A549 treated with DMSO at 1 μM for 4 hours (cell line): ENCODE measurements at places on chromosomes 6 and 20. TPM values are rescaled to one million over a fixed set of nuclear protein-coding genes. Genes with fewer than 3 reads are reported as not detected.

Gene TCP11
- total RNA-seq = not detected in 5 replicates

Gene DEFB126
- total RNA-seq = not detected in 5 replicates

Gene THBS2
- 0.01 to 0.17 TPM in 2 of 5 replicates, not detected in the others for total RNA-seq

Gene SCUBE3
- 0.05 to 0.07 TPM (median 0.06 TPM) in 5 replicates for total RNA-seq

Gene GRM4
- total RNA-seq = 0.09 to 0.21 TPM (median 0.10 TPM) in 4 of 5 replicates, not detected in the other

Gene PET117
- total RNA-seq = 21.6 to 29.7 TPM (median 26.5 TPM) in 5 replicates

Gene SCGN
- 0.06 to 0.23 TPM (median 0.16 TPM) in 3 of 5 replicates, not detected in the others for total RNA-seq

Gene ANGPT4
- 0.02 to 0.03 TPM (median 0.02 TPM) in 3 of 5 replicates, not detected in the others for total RNA-seq

Gene MCCD1
- not detected in 5 replicates for total RNA-seq

Gene ZC3H12D
- 0.06 to 0.19 TPM (median 0.11 TPM) in 5 replicates for total RNA-seq

Gene EPHA7
- total RNA-seq = 0.04 to 0.16 TPM (median 0.11 TPM) in 5 replicates

Gene CALHM5
- 0.05 to 0.10 TPM (median 0.06 TPM) in 5 replicates for total RNA-seq

Gene SMIM13
- total RNA-seq = 12.7 to 19.5 TPM (median 17.1 TPM) in 5 replicates

Gene OGFR
- total RNA-seq = 41.0 to 50.0 TPM (median 45.5 TPM) in 5 replicates

Gene MYT1
- 0.09 to 0.38 TPM (median 0.13 TPM) in 5 replicates for total RNA-seq

Gene RAET1E
- total RNA-seq = 2.2 to 3.4 TPM (median 2.9 TPM) in 5 replicates

Gene SLC16A10
- 0.28 to 0.54 TPM (median 0.46 TPM) in 5 replicates for total RNA-seq

Gene POPDC3
- total RNA-seq = 27.8 to 31.2 TPM (median 30.3 TPM) in 5 replicates

Gene KCNG1
- 15.5 to 27.0 TPM (median 18.8 TPM) in 5 replicates for total RNA-seq

Gene SPEF1
- total RNA-seq = 1.6 to 2.4 TPM (median 2.0 TPM) in 5 replicates

Gene HLA-DRB1
- not detected in 5 replicates for total RNA-seq

Gene KIAA0408
- 5.9 to 7.1 TPM (median 6.5 TPM) in 5 replicates for total RNA-seq

Gene OR11A1
- total RNA-seq = not detected in 5 replicates

Gene TUBB2B
- total RNA-seq = 11.3 to 14.6 TPM (median 13.3 TPM) in 5 replicates

Gene CCM2L
- total RNA-seq = 0.28 to 0.78 TPM (median 0.62 TPM) in 5 replicates

Gene SLC17A9
- total RNA-seq = 0.02 to 0.19 TPM (median 0.09 TPM) in 3 of 5 replicates, not detected in the others

Gene MAD2L1BP
- 32.0 to 38.9 TPM (median 35.1 TPM) in 5 replicates for total RNA-seq

Gene MEP1A
- total RNA-seq = not detected in 5 replicates

Gene OR2H1
- not detected in 5 replicates for total RNA-seq

Gene IMPG1
- total RNA-seq = not detected in 5 replicates

Gene STX11
- 2.2 to 2.5 TPM (median 2.4 TPM) in 5 replicates for total RNA-seq

Gene THBD
- total RNA-seq = 21.5 to 29.2 TPM (median 25.5 TPM) in 5 replicates

Gene VSTM2L
- 6.2 to 7.2 TPM (median 7.1 TPM) in 5 replicates for total RNA-seq

Gene GPLD1
- total RNA-seq = 0.84 to 1.1 TPM (median 0.91 TPM) in 5 replicates

Gene BTNL2
- not detected in 5 replicates for total RNA-seq

Gene APOBEC2
- not detected in 5 replicates for total RNA-seq

Gene RIMS1
- not detected in 5 replicates for total RNA-seq

Gene SOD2
- 167 to 225 TPM (median 201 TPM) in 5 replicates for total RNA-seq

Gene GPSM3
- 0.24 to 0.55 TPM (median 0.34 TPM) in 5 replicates for total RNA-seq

Gene DDX39B
- total RNA-seq = 352 to 407 TPM (median 386 TPM) in 5 replicates

Gene PSMB1
- total RNA-seq = 226 to 254 TPM (median 240 TPM) in 5 replicates

Gene TRDN
- not detected in 5 replicates for total RNA-seq

Gene MYH7B
- total RNA-seq = 0.08 to 0.17 TPM (median 0.13 TPM) in 4 of 5 replicates, not detected in the other

Gene TMEM63B
- total RNA-seq = 12.3 to 17.6 TPM (median 16.0 TPM) in 5 replicates

Gene YWHAB
- 183 to 225 TPM (median 204 TPM) in 5 replicates for total RNA-seq

Gene MAPK14
- total RNA-seq = 21.4 to 29.0 TPM (median 26.0 TPM) in 5 replicates

Gene FAM83D
- 54.1 to 81.5 TPM (median 73.7 TPM) in 5 replicates for total RNA-seq

Gene MYCT1
- total RNA-seq = 0.03 to 0.12 TPM (median 0.05 TPM) in 3 of 5 replicates, not detected in the others

Gene GMEB2
- 8.9 to 12.1 TPM (median 11.2 TPM) in 5 replicates for total RNA-seq

Gene LRRC73
- total RNA-seq = 0.74 to 1.3 TPM (median 1.1 TPM) in 5 replicates

Gene RNF144B
- total RNA-seq = 0.24 to 0.88 TPM (median 0.52 TPM) in 5 replicates

Gene C20orf144
- total RNA-seq = 0.05 to 0.15 TPM (median 0.10 TPM) in 3 of 5 replicates, not detected in the others

Gene PAX1
- 0.05 TPM in 1 of 5 replicates, not detected in the others for total RNA-seq

Gene NOX3
- not detected in 5 replicates for total RNA-seq

Gene ADGRF1
- total RNA-seq = 0.05 TPM in 2 of 5 replicates, not detected in the others

Gene PNPLA1
- total RNA-seq = 0.03 TPM in 1 of 5 replicates, not detected in the others

Gene TTLL9
- total RNA-seq = 0.07 to 0.11 TPM (median 0.09 TPM) in 3 of 5 replicates, not detected in the others

Gene TMEM200A
- total RNA-seq = 0.07 to 0.08 TPM (median 0.08 TPM) in 5 replicates

Gene RIPOR2
- total RNA-seq = not detected in 5 replicates

Gene CTAGE9
- not detected in 5 replicates for total RNA-seq
